Kidney (tissue), 22 donors: ENCODE measurements at places on chromosomes 12 and 14. TPM values are rescaled to one million over a fixed set of nuclear protein-coding genes. Genes with fewer than 3 reads are reported as not detected.

OAS3 gene
- polyA plus RNA-seq = 2.5 TPM

GUCY2C gene
- not detected for polyA plus RNA-seq

ERP27 gene
- polyA plus RNA-seq = 35.3 TPM

BDKRB1 gene
- polyA plus RNA-seq = 1.5 TPM
